ENCODE measurements at places on chromosomes 13 and 19.
A peak's percentile ranks its signal among the peaks of the same experiment; 100 is the strongest.

DNA sequence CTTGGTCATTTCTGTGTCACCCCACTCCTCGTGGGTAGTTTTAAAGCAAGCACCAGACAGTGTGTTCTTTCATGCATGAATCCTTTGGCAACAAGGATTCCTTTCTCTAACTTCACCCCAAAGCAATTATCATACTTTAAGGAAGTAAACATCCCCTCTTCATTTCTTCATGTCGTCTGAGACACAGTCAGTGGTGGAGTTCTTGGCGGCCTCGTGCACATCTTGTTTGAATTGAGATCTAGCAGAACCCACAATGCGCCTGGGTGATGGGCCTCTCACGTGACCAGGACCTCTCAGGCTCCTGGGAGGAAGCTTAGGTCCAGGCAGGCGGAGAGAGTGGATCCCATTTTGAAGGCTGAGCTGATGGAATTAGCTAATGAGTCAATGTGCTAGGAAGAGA lies 2.6 kb downstream of the ACSBG2 start:
- DNase-seq, result no peak

GRCh38 chr19:56119582-56119978 lies 1.5 kb downstream of the ZNF787 start:
- DNase-seq, result no peak

GRCh38 chr19:18418483-18419194 lies 559 bp upstream of the SSBP4 start:
- DNase-seq, result no peak

DNA sequence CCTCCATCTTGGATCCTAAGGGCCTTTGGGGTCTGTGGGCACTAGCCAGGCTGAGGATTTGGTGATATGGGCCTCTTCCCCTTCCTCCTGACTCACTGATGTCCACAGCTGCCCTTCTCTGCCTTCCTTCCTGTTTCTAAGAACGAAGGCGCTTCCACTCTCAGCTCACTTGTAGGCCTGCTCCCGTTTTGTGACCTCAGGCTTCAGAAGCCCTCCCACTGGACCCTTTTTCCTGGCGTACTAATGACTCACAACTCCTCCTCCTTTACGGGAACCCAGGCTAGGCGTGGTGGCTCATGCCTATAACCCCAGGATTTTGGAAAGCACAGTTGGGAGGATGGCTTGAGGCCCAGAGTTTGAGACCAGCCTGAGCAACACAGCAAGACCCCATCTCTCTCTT lies 55.6 kb downstream of the TMED1 start:
- peak; percentile 53 for DNase-seq

DNA sequence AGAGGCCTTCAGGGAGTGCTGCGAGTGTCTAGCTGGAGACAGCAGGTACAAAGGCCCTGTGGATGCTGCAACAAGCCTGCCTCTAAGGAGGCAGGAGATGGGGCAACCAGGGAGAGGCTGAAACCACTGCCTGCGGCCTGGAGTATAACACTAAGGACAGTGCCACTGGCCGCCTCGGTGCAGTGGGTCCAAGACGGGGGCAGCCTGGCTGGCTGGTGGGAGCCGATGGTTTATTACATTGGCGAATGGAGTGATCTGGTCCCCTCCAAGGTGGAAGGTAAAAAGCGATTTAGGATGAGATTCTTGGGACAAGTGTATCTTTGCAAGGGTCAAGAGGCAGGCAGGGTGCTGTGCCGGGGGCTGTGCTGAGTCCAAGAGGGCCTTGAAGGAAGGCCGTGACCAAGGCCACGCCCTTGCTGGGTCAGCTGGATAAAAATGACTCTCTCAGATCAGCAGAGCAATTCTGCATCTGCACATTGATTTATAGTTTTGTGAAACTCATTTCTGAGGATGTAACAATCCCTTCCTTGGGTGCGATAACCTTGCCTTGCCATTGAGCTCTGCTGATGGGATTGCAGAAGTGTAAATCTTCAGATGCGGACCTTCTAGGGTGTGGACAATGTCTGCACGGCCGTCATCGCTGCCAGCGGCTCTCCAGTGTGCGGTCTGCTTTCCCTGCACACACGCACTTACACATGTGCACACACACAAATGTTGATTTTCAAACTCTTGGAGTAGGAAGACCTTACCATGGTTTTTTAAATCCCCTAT lies 6.0 kb downstream of the TMEM255B start:
- no peak for DNase-seq

GRCh38 chr13:26529441-26529840 lies 28.0 kb upstream of the WASF3 start:
- DNase-seq, result peak; percentile 19

DNA sequence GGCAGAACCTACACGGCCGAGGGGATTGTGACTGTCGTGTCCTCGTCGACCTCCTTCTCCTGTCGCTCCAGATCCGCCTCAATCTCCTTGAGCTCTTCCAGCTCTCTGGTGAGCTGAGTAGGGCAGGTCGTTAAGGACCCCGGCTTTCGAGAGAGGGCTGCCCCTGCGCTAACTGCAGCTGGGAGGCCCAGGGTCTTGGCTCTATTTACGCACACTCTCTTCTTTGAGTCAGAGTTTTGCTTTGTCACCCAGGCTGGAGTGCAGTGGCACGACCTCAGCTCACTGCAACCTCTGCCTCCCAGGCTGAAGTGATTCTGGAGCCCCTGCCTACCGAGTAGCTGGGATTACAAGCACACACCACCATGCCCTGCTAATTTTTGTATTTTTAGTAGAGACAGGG lies 7.6 kb downstream of the SPC24 start:
- DNase-seq, result no peak

DNA sequence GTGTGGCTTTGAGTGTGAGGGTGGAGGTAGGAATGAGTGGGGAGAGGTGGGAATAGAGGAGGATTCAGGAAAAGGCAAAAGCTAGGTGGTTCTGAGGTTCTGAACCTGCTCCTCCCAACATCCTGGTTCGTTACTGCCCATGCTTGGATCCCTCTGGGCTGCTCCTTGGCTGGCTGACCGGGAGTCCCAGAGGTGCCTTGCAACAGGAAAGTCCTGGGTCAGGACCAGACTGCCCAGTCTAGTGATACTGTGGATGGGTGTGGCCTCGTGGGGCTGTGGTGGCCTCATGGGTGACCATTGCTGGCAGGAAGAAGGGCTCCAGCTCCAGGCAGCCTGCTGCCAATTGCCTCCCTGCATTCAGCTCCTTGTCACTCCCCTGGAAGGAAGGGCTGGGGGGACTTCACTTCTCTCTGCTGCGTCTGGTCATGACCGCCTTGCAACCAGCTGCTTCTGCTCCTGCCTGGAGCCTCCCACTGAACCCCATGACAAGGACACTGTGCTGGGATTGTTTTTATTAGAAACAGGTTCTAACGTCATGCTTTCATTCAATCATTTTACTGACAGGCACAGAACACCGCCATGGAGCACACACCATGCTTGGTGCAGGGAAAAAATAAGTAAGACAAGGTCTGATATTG lies 61.5 kb upstream of the UBL3 start:
- DNase-seq, result no peak

GRCh38 chr19:5225486-5226345 lies 114.9 kb downstream of the PTPRS start:
- DNase-seq, result no peak
